ENCODE measurements at places on chromosomes 1 and 21.

DNA sequence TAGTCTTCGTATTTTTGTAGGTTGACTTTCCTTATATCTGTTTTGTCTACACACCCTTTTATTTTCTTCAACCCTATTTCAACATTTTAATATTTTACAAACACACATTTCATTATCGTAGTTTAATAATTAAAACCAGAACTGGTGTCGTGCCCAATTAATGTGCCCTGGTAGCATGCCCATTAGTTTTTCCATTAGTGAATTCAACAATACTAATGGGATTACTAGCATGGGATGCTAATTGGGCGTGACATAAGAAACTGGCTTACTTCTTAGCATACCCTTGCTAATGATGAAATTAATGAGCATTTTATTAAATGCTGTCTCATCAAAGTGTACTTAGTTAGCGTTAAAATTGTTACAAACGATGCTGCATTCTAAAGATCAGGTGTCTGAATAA is 332.7 kb downstream of the USH2A start:
- DNase-seq = no peak

DNA sequence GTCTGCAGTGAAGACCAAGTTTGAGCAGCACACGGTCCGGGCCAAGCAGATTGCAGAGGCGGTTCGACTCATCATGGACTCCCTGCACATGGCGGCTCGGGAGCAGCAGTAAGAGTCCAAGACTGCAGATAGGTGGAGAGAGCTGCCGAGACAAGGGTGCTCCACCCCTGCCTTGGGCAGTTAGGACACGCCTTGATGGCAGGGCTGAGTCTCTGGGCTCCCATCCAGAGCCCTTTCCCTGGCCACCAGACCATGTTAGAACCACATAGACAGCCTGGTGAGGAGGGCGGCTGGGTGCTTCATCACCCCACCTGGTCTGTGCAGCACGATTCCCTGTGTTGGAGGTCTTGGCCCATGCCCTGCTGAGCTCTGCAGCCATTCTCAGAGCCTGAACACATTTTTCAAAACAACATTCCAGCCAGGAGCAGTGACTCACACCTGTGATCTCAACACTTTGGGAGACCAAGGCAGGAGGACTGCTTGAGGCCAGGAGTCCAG is 17.3 kb upstream of the MIIP start:
- no peak for DNase-seq

- DNase-seq = no peak
Observed at GRCh38 chr1:207883660-207884250, 27.2 kb downstream of the CD34 start.

GRCh38 chr1:187306710-187307415 is 478.1 kb downstream of the PLA2G4A start:
- DNase-seq = no peak

DNA sequence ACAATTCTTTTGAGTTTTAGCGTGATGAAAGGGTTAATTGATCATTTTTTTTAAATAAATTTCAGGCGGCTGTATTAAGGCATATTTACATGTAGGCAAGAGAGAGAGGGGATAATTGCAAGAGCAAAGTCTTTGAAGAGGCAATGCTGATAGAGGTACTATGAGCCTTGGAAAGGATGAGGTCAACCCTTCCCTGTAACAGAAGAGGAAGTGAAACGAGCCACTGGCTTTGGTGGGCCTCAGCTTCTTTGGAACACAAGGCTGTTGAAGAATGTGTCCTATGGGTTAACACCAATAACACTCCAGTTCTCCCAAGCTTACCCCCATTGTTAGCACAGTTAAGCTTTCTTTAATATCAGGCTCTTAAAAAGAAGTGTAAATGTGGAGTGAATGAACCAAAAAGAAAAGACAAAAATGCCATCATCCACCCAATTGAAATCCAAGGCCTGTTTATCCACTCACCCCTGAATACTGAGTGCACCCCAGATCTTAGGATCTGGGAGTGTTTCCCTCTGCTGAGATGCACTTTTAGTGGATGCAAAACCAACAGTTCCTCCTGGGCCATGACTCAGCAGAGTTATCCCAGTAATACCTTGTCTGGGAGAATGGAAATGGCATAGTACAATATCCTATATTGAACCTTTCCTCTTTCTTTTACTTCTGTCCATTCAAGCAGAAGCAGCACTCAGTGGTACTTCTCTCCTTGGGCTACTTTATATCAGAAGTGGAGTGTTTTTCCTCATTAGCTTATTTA is 216.4 kb downstream of the SLC44A5 start:
- no peak for DNase-seq

GRCh38 chr1:177170756-177171535 is at the start of gene BRINP2:
TSS of gene BRINP2 (plus strand) at chr1:177170958. CDS start at chr1:177229877, 58,919 bp downstream.
- no peak for DNase-seq

- DNase-seq = no peak
Observed at GRCh38 chr1:224377676-224378006, 21.0 kb downstream of the CNIH4 start.

GRCh38 chr1:203512848-203513584 is 19.1 kb downstream of the OPTC start:
- DNase-seq = peak; percentile 21

DNA sequence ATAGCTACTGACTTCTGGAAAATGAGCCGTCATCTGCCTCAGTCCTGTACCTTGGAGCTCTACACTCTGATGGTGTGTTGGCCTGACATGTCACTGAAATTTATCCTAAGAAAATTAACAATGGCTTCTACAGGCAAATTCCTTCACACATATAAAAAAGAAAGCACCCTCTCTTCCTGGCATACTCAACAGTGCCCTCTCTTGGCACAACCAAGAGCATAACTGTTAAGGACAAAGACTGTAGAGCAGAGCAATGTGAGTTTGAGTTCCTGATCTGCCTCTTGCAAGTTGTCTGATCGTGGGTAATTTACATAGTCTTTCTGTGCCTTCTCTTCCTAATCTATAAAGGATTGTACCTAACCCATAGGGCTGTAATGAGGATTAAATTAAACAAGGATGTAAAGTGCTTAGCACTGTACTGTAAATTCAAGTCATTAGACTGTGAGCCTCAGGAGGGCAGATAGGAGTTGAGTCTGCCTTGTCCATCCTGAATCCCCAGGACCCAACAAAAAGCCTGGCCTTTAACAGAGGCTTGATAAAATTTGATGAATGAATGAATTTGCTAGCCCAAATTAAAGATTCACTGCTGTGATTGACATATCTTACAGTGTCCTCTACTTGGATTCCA is 83.5 kb downstream of the SYF2 start:
- peak; percentile 10 for DNase-seq

- no peak for DNase-seq
Observed at GRCh38 chr21:38759413-38759812, 46.3 kb upstream of the ETS2 start.

GRCh38 chr1:54695221-54695620 is 20.4 kb upstream of the TTC4 start:
- no peak for DNase-seq

GRCh38 chr1:29972421-29973053 is 736.2 kb downstream of the PTPRU start:
- DNase-seq = no peak

GRCh38 chr1:22121421-22121911 is 21.4 kb downstream of the WNT4 start:
- no peak for DNase-seq

GRCh38 chr1:201469645-201470074 is 672 bp upstream of the PHLDA3 start:
- no peak for DNase-seq

- DNase-seq = no peak
Observed at GRCh38 chr1:82752046-82752445, 951.3 kb downstream of the ADGRL2 start.

DNA sequence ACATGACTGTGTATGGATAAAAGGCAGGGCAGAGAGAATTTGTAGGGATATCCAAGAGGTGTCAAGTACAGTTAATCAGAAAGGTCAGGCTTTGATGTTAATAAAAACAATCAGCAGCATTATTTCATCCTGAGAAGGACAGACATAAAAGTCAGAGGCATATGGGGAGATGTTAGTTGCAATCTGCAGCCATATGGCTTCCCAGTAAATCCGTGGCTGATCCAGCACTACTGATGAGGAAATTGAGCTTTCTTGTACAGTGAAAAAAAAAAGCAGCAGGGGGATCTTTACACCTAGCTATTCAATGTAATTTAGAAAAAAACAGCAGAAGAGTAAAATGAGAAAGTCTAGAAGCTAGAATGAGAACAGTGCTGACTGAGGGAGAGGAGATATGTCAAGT is 2.2 kb upstream of the SPRR1B start:
- DNase-seq = no peak

- no peak for DNase-seq
Observed at GRCh38 chr1:117654493-117655219, 48.8 kb downstream of the TENT5C start.

DNA sequence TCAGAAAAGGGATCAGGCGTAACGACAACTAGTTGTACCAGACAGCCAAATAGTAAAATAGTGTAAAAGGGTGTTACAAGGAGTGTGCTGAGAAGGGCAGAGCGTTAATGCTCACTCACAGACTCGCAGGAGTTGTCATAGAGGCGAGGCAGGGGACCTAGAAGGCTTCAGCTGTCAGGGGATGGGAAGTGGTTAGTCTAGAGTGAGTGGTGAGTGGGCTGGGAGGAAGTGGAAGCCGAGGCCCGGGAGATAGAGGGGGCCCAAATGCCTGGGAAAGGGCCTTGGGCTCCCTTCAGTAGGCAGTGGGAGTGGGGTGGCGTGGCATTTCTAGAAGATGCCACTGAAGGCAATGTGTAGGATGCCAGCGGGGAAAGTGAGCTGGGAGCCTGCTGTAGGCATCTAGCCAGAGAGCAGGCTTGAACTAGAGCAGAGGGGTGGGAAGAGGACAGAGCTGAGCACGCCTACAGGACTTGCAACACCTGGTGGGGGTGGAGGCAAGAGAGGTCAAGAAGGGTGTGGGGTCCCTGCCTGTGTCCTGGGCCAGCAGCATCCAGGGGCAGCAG is 10.3 kb downstream of the SLC6A17 start:
- DNase-seq = no peak

DNA sequence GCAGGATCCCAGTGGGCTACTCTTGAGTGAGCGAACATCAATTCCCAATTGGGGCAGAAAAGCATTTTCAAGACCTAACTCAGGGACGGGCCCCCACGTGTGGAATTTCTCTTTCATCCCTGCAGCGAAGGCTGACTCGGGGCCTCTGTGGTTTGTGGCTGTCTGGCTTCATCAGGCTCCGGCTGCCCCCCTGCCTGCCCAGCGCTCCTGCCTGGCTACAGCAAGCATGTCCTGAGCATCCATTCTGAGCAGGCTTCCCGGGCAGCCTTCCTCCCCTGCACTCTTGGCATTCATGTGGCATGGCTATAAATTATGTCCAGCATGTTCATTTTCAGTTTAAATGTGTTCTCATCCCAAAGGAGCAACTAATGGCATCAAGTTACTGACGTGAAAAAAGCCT is 588.1 kb downstream of the KIF26B start:
- no peak for DNase-seq

GRCh38 chr21:15659753-15660422 is 69.9 kb upstream of the USP25 start:
- DNase-seq = no peak

- no peak for DNase-seq
Observed at GRCh38 chr1:198056255-198056654, 100.5 kb upstream of the NEK7 start.

- DNase-seq = no peak
Observed at GRCh38 chr1:157288006-157288405, 149.8 kb upstream of the ETV3 start.

DNA sequence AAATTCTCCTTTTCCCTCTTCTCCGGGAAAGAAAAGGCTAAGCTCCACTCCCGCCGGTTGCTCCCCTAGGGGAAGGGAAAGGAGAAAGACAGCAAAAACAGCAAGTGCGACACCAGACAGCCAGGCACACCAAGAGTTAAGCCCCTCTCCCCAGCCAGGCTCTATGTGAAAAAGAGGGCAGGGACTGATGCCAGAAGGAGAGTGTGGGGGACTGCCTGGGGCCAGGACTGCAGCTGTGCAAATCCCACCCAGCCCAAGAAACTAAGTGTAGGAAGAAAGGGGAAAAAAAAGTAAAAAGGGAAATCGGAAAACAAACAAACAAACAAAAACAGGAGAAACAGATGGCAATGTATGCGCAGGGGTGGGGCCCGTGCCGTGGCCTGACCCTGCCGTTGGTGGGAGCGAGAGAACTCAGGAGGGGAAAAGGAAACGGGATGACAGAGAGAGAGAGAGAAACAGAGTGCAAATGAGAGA is 27.7 kb upstream of the FMO1 start:
- no peak for DNase-seq

DNA sequence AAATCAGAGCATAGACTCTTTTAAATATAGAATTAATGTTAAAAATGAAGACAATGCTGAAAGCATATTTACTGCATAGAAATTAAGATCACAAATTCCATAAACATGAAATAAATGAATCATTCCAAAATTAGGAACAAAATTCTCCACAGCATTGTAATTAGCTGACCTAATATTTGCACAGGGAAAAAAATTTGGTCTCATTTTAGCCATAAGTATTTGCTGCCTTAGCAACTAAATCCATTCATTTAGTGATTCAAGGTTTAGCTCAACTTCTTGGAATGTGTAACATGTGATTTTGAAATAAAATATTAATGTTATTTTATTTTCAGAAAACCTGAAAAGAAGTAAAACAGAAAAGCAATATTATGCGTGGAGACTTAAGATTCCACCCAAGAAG is 25.5 kb downstream of the ADAMTS5 start:
- DNase-seq = no peak

DNA sequence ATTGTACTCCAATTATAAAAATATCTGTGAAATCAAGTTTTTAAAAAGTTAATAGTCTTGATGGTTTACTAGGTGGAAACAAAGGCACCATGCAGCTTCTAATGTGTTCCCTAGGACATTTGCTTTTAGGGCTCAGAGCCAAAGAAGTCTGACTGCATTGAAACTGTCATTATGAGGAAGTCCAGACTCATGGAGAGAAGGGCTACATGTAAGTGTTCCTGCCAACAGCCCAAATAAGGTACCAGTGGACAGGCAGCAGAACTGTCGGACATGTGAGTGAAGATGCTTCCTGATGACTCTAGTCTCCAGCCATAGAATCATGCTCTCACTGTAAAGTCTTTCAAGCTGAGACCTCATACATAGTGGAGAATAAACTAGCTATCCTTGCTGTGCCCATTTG is 287.6 kb downstream of the AKT3 start:
- DNase-seq = no peak

GRCh38 chr21:45388611-45389296 is 16.2 kb upstream of the COL18A1 start:
- no peak for DNase-seq

All from stimulated activated CD4-positive, alpha-beta T cell treated with anti-CD3 and anti-CD28 coated beads, Interleukin-4, amount 100 ng/mL, for 4 hours (primary cell).